Stimulated activated CD4-positive, alpha-beta T cell treated with anti-CD3 and anti-CD28 coated beads, Interleukin-4, amount 100 ng/mL, for 24 hours (primary cell): ENCODE measurements at places on chromosomes 2 and 18.

- no peak for DNase-seq
Observed at GRCh38 chr2:174881678-174882077, 117.4 kb upstream of the CHRNA1 start.

GRCh38 chr2:206324869-206325268, 50.4 kb downstream of the ZDBF2 start:
- no peak for DNase-seq

- DNase-seq, result no peak
Observed at GRCh38 chr2:187174582-187174981, 273.5 kb downstream of the CALCRL start.

GRCh38 chr2:228063558-228063957, 117.9 kb downstream of the SPHKAP start:
- no peak for DNase-seq
